ENCODE measurements at places on chromosomes 7 and 10.

GRCh38 chr10:52357971-52358370 is 43.9 kb downstream of the DKK1 start:
- DNase-seq = no peak

GRCh38 chr10:111076191-111076681 is 593 bp upstream of the ADRA2A start:
- no peak for DNase-seq

GRCh38 chr10:9814285-9814864 is 1203.3 kb upstream of the CELF2 start:
- no peak for DNase-seq

- no peak for DNase-seq
Observed at GRCh38 chr10:31073996-31074721, 42.5 kb upstream of the ZNF438 start.

- no peak for DNase-seq
Observed at GRCh38 chr10:17026686-17027485, 102.7 kb downstream of the CUBN start.

DNA sequence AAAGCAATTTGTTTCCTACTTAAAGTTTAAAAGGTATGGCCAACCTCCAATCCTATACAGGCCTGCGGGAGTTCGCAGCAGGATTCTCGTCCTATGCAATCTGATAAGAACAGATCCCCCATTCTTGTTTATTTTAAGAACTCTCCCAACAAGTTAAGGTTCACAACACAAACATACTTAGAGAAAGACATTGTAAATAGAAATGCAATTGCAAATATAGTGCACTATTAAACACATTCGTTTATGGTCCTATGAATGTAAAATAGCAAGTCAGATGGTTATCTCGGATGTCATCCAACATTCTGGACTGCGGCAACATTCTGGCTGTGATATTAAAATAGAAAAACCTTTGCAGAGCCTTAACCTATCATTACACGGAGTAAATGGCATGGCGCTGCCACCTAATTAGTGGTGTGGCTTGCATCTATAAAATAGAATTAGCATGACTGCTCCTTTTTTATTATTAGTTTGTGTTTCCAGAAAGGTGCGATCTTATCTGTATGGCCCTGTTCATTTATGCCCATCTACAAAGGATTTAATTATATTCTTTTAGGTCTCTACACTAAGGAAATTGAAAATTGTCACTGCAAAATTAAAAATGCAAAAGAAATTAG is 37.0 kb downstream of the BEND7 start:
- no peak for DNase-seq

GRCh38 chr10:31645786-31646185 is 282.8 kb downstream of the ARHGAP12 start:
- DNase-seq = no peak
